IMR-90 (cell line): ENCODE measurements at places on chromosomes 13 and 19. TPM values are rescaled to one million over a fixed set of nuclear protein-coding genes. Genes with fewer than 3 reads are reported as not detected.

DNA sequence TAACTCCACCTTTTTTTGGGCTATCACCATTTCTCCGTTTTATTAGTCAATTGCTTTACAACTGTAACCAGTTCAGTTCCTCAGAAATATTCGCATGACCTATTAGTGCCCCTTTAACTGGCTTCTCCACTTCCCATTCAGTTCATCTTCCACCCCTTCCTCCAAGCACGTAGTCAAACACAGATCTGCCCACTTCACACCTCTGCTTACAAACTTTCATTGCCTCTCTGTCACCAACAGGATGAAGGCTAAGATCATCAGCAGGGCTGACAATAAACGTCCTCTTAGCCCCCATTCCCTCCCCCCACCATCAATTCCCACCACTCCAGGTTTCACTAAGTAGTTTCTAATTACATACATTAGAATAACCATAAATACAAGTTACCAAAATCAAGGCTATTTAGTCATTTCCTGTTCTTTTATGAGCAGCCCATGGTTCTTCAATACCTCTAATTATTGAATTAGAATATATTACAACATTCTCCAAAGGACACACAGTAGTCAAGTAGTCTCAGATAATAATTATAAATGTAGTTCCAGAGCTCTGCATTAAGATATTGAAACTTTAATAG is 95.7 kb downstream of the SPRY2 start:
- H3K36me3 ChIP-seq: no peaks in the 10 kb centered on the region
- no peak for DNase-seq
- H3K27me3 ChIP-seq: no peaks in the 10 kb centered on the region
- H3K27ac ChIP-seq: no peak overlapping the region
- no peak overlapping the region for H3K4me3 ChIP-seq

GRCh38 chr19:1456121-1456900 is 6.4 kb downstream of the APC2 start:
- H3K4me1 ChIP-seq: no peaks in the 10 kb centered on the region
- DNase-seq: no peak
- H3K27me3 ChIP-seq: peaks cover 50% of the 10 kb centered on the region
- H3K27ac ChIP-seq: no peak overlapping the region
- H3K4me3 ChIP-seq: no peak overlapping the region

DNA sequence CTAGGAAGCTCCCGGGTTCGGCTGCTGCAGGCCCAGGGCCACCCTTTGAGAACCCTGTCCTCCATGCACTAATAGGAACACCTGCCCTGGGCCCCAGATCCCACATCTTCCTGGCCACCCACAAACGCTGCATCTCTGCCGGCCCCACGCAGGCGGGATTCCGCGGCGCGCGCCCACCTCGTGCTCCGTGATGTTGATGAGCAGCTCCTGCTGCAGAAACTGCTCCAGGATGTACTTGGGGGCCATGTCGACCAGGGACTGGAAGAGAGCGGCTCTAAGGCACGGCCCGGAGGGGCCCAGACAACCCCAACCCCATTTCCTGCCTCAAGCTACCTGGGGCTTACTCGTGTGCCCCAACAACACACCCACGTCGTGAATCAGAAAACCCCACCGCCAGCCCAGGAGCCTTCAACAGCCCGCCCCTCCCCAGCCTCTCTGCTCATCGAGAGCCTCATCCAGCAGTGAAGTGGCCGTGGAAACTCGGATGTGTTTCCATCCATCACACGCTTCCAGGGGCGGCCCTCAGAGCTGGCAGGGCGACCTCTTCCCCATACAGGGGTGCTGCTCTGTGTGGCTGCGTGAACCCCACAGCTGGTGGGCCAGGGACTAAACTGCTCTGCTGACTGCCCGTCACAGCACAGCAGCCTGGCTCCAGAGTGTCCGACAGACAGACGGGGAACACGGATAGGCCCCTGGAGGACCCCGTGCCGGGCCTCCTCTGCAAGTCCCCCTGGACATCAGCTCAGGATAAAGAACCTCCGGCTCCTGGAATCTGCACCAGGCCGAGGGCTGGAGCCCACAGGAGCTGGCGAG is 4.2 kb downstream of the POLR2E start:
- peaks cover 44% of the 10 kb centered on the region for H3K36me3 ChIP-seq
- no peak overlapping the region for H3K27ac ChIP-seq
- peaks cover 5% of the 10 kb centered on the region; the same call in 1 of the 2 replicates for H3K4me1 ChIP-seq
- H3K4me3 ChIP-seq: no peak overlapping the region
- no peak for DNase-seq

- DNase-seq: no peak
- no peaks in the 10 kb centered on the region for H3K36me3 ChIP-seq
- H3K4me1 ChIP-seq: peaks cover 4% of the 10 kb centered on the region; the same call in 1 of the 2 replicates
Observed at GRCh38 chr19:12969292-12969988, at the start of gene DAND5. Gene DAND5 (plus strand): TSS chr19:12969576. CDS start chr19:12969661, 85 bp downstream.

Gene MADCAM1
- not detected in 2 replicates for total RNA-seq
